Right ventricle myocardium superior (tissue), 1 donor: ENCODE measurements at places on chromosomes 7 and 10. TPM values are rescaled to one million over a fixed set of nuclear protein-coding genes. Genes with fewer than 3 reads are reported as not detected.

DNA sequence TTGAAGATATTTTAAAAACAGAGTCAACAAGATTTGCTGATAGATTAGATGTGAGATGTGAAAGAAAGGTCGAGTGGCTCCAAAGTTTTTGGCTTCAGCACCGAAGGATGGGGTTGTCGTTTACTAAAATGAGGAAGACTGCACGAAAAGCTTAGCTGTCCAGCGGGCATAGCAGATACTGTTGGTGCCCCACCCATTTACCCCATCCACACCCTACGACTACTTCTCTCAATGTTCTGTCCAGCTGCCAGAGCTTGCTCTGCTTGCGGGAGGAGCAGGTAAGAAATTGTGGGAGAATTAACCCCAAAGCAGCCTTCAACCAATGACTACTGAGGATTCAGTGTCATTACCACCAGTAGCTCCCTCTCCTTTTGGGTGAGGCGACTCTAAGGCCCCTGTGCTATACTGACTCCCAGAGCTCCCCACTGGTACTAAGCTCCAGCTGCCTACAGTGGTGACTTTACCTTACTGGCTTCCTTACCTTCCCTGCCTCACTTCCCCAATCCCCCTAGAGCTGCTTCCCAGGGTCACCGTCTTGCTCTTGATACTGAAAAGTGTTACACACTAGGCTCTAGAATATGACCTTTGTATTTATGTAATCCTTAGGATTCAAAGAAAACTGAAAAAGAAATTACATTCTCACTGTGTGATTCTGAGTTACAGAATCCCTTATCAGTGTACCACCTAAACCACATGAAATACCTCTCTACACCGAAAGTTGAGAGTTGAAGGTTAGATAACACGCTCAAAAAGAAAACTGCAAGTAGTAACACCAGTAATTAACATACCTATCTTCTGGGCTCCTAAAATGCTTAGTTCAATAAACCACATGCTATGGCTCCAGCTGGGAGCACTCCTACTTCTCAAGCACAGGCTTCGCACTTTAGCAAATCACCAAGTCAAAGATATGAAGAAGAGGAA lies 22.3 kb downstream of the CACUL1 start:
- no peak for DNase-seq

GRCh38 chr10:127899766-127900387 lies 7.0 kb upstream of the PTPRE start:
- DNase-seq: no peak

DNA sequence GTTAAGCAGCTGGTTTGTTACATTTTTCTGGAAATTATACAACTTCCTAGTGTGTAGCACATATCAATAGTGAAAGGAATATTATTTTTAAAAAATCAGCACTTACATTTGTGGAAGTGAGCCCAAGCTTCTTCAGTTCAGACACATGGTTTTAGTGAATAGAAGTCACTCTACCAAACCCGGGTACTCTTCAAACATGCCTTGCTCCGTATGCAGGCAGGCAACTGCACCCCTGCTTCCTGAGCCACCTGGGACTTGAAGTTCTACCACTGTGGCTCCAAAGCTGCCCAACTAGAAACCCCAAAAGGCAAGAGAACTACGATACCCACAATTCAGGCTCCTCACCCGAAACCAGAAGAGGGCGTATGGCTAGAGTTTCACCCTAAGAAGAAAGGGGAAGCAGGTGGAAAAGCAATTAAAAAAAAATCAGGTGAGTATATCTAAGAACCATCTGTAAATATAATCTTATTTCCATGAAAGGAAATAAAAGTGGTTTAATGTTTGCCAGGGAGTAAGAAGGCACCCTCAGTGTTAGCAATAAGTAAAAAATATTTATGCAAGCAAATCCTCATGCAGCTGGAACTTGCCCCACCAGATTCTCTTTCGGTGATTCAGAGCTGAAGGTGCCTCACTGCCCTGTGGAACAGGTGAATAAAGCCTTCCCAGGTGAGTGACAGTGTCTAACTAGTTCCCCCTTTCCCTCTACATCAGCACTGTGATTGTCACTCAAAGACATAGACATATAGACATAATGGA lies at the start of gene MACC1:
Gene MACC1, minus strand, starts transcription at position 192 of the 756 bp plus-strand sequence. CDS start 55,522 bp downstream, outside the sequence.
- peak; percentile 34 for DNase-seq

- no peak for DNase-seq
Measured at GRCh38 chr10:132566892-132567291, 29.3 kb downstream of the INPP5A start.

GRCh38 chr10:26435852-26436251 lies 2.3 kb upstream of the APBB1IP start:
- no peak for DNase-seq

GRCh38 chr10:48390933-48391845 lies 84.7 kb downstream of the MAPK8 start:
- no peak for DNase-seq

DNA sequence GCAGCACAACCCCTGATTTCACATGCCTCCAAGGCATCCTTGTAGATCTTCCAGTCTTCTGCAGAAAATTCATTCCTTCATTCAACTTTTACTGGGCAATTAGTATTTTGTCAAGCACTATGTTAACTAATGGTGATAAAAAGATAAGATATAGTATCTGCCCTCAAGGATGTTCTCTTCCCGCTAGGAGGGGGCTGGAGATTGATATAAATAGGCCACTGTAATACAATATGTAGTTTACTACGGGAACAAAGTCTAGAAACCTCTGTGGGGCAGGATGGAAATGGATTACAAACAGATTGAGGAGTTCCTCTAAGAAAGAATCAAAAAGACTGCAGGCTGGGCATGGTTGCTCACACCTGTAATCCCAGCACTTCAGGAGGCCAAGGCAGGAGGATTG lies 10.3 kb upstream of the PARD3 start:
- no peak for DNase-seq

DNA sequence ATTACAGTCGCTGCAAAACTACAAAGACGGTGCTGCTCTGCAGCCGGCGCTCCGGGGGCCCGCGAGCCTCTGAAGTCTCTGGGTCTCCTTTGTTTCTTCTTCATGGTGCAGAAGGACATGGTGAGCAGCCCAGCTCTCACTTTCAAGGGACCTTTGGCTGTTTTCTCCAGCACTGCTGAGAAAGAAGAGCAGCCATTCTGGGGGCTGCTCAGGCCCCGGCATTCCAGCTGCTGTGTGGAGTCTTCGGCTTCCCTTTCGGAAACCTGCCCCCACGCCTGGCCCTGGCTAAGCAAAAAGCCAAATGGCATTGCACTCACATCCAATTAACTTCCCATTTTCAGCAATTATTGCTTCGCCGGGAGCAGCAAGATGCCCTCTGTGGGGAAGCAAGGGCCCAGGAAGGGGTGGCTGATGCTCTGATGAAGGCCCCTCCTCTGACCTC lies 555.7 kb downstream of the PTPRN2 start:
- DNase-seq: peak; percentile 19

GRCh38 chr10:78578929-78579328 lies 489.8 kb upstream of the ZMIZ1 start:
- DNase-seq: no peak

GRCh38 chr7:121046893-121047468 lies 58.5 kb downstream of the CPED1 start:
- no peak for DNase-seq

GRCh38 chr7:149245744-149246143 lies 6.3 kb downstream of the ZNF212 start:
- DNase-seq: no peak

Gene DYDC1
- total RNA-seq: not detected

Gene PAPSS2
- 8.6 TPM for total RNA-seq

Gene SAP25
- total RNA-seq: 0.54 TPM
